ENCODE measurements at places on chromosomes 1 and 21. TPM values are rescaled to one million over a fixed set of nuclear protein-coding genes. Genes with fewer than 3 reads are reported as not detected.

CRP gene
- total RNA-seq = not detected

DNA sequence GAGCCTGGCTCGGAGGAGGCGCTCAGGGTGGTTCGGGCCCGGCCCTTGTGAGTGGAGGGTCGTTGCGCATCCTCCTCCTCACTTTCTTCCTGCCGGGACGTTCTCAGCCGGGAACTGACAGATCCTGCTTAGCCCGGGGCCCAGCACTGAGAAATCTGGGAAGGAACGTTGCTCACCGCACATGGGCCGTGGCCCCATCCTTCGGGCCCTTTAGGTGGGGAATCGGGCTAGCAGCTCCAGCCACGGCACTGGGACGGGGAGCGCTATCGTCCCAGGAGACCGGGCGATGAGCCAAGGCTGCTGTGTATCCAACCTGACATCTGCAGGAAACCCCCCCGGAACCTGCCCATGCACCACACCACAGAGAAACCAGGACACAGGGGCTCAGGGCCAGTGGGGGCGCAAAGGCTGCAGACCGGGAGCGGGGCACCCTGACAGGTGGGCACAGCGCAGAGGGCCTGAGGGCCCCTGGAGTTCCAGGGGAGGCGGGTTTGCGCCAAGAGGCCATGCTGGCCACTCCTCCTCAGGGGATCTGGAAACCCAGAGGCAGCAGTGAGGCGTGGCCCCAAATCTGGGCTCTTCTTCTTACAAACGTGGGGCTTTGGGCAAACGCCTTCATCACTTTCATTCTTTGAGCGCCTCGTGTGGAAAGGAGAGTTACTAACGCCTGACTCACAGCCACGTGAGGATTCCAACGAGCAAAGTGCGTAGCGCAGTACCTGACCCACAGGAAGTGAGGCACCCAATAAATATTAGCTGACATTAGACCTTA lies at the start of gene SH2D5:
TSS of gene SH2D5 (minus strand) at position 116 of the 772 bp plus-strand sequence. CDS start 4,659 bp downstream, outside the sequence.
- DNase-seq = peak; percentile 93
- H3K27ac ChIP-seq = peak within 1 kb of the TSS; percentile 54
- no peaks in the 10 kb centered on the region for H3K36me3 ChIP-seq
- peaks cover 27% of the 10 kb centered on the region for H3K27me3 ChIP-seq

GRCh38 chr1:151259351-151259750 lies 4.8 kb downstream of the PSMD4 start:
- no peak for DNase-seq
- no peaks in the 10 kb centered on the region for H3K27me3 ChIP-seq
- H3K4me3 ChIP-seq = no peak overlapping the region
- peaks cover 26% of the 10 kb centered on the region for H3K36me3 ChIP-seq

- H3K36me3 ChIP-seq = no peaks in the 10 kb centered on the region
- H3K4me1 ChIP-seq = no peaks in the 10 kb centered on the region
- no peaks in the 10 kb centered on the region for H3K27me3 ChIP-seq
- no peak for DNase-seq
- no peak overlapping the region for H3K4me3 ChIP-seq
- H3K27ac ChIP-seq = no peak overlapping the region
Observed at GRCh38 chr1:83718338-83718737, 280.6 kb downstream of the TTLL7 start.

GRCh38 chr1:114558544-114558943 lies 22.9 kb downstream of the BCAS2 start:
- no peak overlapping the region for H3K4me3 ChIP-seq
- DNase-seq = no peak
- no peaks in the 10 kb centered on the region for H3K27me3 ChIP-seq
- H3K27ac ChIP-seq = no peak overlapping the region

LEPROT gene
- total RNA-seq = 48.2 TPM

DNA sequence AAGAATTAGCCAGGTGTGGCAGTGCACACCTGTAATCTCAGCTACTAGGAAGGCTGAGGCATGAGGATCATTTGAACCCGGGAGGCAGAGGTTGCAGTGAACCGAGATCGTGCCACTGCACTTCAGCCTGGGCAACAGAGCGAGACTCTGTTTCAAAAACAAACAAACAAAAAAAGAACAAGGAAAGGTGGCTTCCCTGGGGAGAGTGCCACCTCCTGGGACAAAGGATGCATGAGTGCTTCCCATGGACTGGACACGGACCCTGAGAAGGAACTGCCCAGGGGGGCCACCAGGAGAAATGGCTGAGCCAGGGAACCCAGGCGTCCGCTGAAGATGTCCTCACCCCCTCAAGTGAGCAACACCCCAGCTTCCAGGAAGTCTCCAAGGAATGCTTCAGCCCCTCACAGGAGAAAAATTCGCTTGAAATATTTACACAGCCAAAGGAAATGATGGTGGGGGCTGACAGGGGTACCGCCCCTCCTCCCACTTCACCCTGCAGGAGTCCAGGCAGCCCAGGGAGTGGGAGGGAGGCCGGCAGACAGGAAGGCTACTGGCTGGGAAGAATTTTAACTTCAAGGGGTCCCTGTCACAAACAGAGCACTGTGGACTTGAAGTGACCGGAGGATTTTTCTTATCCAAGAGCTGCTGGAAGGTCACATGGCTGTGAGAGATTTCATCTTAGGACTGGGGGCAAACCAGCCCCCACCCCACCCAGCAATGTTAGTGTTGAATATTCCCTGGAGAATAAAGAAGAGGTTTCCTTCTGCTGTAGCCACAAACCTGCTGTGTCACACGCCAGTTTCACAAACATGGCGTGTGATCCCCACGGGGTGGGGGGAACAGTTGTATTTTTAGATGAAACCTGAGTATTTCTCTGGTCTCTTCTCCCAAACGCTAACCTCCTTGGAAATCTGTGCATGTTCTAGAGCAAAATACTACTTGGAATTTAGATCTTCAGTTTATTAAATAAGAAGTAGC lies 90.8 kb upstream of the SLC25A33 start:
- H3K4me1 ChIP-seq = peaks cover 17% of the 10 kb centered on the region
- no peaks in the 10 kb centered on the region for H3K36me3 ChIP-seq
- no peaks in the 10 kb centered on the region for H3K27me3 ChIP-seq

GRCh38 chr1:180252638-180253536 lies 22.8 kb downstream of the LHX4 start:
- H3K27me3 ChIP-seq = peaks cover 18% of the 10 kb centered on the region
- no peak overlapping the region for H3K27ac ChIP-seq
- no peak overlapping the region for H3K4me3 ChIP-seq
- no peaks in the 10 kb centered on the region for H3K36me3 ChIP-seq
- peak; percentile 77 for DNase-seq

GRCh38 chr1:15669074-15669473 lies 15.0 kb upstream of the PLEKHM2 start:
- H3K4me1 ChIP-seq = no peaks in the 10 kb centered on the region
- DNase-seq = no peak
- no peaks in the 10 kb centered on the region for H3K36me3 ChIP-seq
- H3K27ac ChIP-seq = no peak overlapping the region
- H3K27me3 ChIP-seq = no peaks in the 10 kb centered on the region
- no peak overlapping the region for H3K4me3 ChIP-seq

DNA sequence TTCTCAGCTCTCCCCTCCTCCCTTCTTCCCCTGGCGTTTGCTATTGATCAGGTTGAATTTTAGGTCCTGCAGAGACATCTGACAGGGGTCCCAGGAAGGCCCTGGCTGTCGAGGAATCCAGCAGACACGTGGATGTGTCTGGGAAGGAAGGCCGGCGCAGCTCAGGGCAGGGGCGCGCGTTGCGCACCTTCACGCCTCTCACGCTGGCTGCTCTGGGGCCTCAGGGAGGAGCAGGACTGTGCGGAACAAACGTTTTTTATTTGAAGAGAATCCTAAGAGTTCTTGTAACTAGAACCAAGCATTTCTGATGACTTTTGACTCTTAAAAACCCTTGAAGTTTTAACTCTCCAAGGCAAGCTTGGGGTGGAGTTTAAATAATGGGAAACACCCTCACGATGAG lies 54.2 kb downstream of the SLC37A1 start:
- H3K27me3 ChIP-seq = no peaks in the 10 kb centered on the region
- H3K27ac ChIP-seq = no peak overlapping the region
- H3K4me1 ChIP-seq = no peaks in the 10 kb centered on the region
- no peak overlapping the region for H3K4me3 ChIP-seq
- DNase-seq = peak; percentile 46
- H3K36me3 ChIP-seq = no peaks in the 10 kb centered on the region

BRWD1 gene
- total RNA-seq = 78.1 TPM

GRCh38 chr1:154154534-154155191 lies at the start of gene NUP210L:
NUP210L (minus strand) TSS chr1:154155073.
- peaks cover 33% of the 10 kb centered on the region for H3K36me3 ChIP-seq
- no peaks in the 10 kb centered on the region for H3K4me1 ChIP-seq
- DNase-seq = peak; percentile 90
- H3K27me3 ChIP-seq = no peaks in the 10 kb centered on the region
- H3K4me3 ChIP-seq = no peak within 1 kb of the TSS

DNA sequence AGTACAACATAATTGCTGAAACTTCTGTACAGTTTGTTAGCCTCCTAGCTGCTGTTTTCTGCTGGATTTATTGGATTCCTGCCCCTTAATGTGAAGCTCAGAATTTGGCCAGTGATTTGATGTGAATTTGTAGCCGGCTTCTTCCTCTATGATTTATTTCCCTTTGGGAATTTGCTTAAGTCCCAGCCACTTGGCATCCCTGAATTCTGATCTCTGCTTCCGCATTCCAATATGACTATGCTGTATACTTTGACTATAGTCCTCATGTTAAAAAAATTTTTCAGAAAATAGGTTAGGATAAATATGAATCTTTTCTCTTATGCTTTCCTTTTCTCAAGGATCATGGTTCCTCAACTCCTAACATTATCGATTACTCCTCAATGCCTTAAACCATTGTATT lies 12.4 kb upstream of the LRIF1 start:
- no peaks in the 10 kb centered on the region for H3K36me3 ChIP-seq
- no peaks in the 10 kb centered on the region for H3K4me1 ChIP-seq
- no peaks in the 10 kb centered on the region for H3K27me3 ChIP-seq
- no peak overlapping the region for H3K4me3 ChIP-seq

DNA sequence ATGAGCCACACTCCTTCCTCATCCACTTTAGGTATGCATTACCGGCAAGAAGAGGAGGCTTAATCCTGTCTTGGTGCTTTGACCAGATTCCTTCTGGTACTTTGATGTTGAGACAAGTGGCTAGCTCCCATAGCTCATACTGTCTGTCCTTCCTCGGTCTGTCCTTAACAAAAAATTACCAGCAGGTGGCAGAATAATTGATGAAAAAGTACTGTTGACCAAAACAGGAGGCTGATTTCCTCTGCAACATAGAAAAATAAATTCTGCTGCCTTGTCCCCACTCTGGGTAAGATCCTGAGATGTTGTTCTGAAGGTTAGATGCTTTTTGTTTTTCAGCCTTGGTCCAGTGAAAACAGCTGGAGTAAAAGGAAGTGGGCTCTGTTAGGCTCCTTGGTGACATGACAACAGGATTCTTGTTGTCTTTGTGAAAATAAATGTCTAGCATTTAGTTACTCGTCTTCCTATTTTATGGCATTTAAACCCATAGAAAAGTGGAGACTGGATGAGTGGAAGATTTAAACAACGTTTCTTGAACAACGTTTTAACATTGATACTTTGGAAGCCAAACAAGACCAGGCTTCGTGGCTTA lies 11.2 kb upstream of the HJV start:
- H3K4me3 ChIP-seq = no peak overlapping the region
- H3K36me3 ChIP-seq = no peaks in the 10 kb centered on the region
- H3K27me3 ChIP-seq = no peaks in the 10 kb centered on the region

DNA sequence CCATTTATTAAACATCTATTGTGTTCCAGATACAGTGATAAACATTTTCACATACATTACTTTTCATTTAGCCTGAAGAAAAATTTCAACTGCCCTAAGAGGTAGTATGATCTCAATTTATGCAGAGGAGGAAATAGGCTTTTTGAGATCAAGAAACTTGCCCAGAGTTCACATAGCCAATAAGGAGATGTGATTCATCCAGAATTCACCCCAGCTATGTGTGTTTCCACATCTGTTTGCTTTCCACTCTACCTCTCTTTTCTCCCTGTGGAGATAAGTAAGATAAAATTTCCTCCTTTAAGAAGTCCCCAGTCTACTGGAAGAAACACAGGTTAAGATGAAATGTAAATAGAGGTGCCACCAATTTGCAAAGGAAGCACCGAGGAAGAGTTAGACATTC lies 199.7 kb upstream of the C8B start:
- no peak overlapping the region for H3K27ac ChIP-seq
- H3K4me3 ChIP-seq = no peak overlapping the region
- DNase-seq = no peak
- no peaks in the 10 kb centered on the region for H3K4me1 ChIP-seq
- H3K36me3 ChIP-seq = no peaks in the 10 kb centered on the region

C1orf210 gene
- total RNA-seq = not detected

GRCh38 chr1:167651161-167651693 lies 21.2 kb downstream of the RCSD1 start:
- no peaks in the 10 kb centered on the region for H3K27me3 ChIP-seq
- H3K36me3 ChIP-seq = no peaks in the 10 kb centered on the region
- H3K4me3 ChIP-seq = no peak overlapping the region
- no peaks in the 10 kb centered on the region for H3K4me1 ChIP-seq
- no peak overlapping the region for H3K27ac ChIP-seq

ZNF697 gene
- 6.6 TPM for total RNA-seq

GRCh38 chr21:15071009-15071408 lies 6.2 kb upstream of the NRIP1 start:
- H3K27ac ChIP-seq = no peak overlapping the region
- no peak overlapping the region for H3K4me3 ChIP-seq
- no peaks in the 10 kb centered on the region for H3K4me1 ChIP-seq

DNA sequence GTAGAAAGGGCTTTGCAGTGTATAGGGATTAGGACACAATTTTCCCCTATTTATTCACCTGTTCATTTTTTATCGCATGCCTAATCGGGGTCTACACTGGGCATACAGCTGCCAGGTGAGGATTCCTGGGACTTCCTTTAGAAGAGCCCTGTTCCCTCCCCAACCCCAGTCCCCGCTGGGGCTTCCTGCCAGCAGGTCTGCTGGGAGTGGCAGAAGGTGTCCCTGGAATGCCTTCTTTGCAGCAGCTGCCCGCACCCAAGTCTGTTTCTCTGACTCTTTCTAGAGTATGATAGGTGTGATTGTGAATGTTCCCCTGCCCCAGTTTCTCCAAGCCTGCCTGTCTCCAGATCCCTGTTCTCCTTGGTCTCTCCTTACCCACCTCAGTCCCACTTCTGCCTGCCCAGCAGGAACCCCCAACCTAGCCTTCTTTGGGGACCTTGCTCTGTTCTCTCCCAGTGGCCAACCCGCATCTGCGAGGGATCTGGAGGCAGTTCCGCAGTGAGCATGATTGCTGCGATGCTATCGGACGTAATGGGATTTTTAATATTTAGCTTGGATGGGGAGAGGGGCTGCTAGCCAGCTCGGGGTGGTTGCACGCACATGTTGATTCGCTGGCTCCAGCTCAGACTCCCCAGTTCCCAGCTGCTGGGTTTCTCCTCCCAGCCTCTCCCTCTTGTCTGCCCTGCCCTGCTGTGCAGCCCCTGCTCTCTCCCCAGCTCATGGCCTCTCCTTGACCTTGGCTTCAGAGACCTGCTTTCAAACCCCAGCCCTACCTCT lies 79.8 kb downstream of the EPHB2 start:
- H3K36me3 ChIP-seq = no peaks in the 10 kb centered on the region
- DNase-seq = no peak
- H3K4me1 ChIP-seq = no peaks in the 10 kb centered on the region
- H3K27ac ChIP-seq = no peak overlapping the region
- H3K4me3 ChIP-seq = no peak overlapping the region
- H3K27me3 ChIP-seq = no peaks in the 10 kb centered on the region

- H3K27me3 ChIP-seq = peaks cover 11% of the 10 kb centered on the region
- H3K27ac ChIP-seq = no peak overlapping the region
- H3K4me3 ChIP-seq = no peak overlapping the region
- no peaks in the 10 kb centered on the region for H3K4me1 ChIP-seq
- no peaks in the 10 kb centered on the region for H3K36me3 ChIP-seq
- DNase-seq = no peak
Observed at GRCh38 chr21:44377922-44378645, 24.7 kb downstream of the TRPM2 start.

GRCh38 chr1:9822897-9823692 lies 670 bp downstream of the CLSTN1 start:
- peak overlapping the region; percentile 77 for H3K4me3 ChIP-seq
- H3K27me3 ChIP-seq = no peaks in the 10 kb centered on the region
- H3K27ac ChIP-seq = peak overlapping the region; percentile 97
- H3K36me3 ChIP-seq = no peaks in the 10 kb centered on the region
- peak; percentile 70 for DNase-seq

Data from sigmoid colon (tissue), 7 donors.